Stimulated activated CD4-positive, alpha-beta T cell treated with anti-CD3 and anti-CD28 coated beads, Interleukin-1b, Interleukin-23, amount 100 ng/mL, for 1 hour (primary cell): ENCODE measurements at places on chromosomes 1 and 21.

DNA sequence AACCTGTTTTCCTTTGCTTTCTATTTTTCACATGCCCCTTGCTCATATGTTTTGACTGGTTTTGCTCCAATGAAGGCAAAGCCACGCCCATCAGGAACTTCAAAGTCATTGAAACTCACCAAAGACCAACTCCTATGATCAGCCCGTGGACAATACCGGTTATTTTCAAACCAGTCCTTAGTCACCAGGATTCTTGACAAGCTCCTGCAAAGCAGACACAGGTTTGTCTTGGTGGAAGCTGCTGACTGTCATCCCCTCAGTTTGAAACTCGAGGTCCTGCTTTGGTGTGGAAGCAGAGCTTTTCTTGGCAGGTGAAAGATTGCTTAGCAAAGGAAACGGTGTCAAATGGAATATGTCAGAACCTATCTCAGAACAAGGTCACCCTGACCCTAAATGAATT, 384.7 kb upstream of the CXADR start:
- no peak for DNase-seq

GRCh38 chr1:89953929-89954328, 41.0 kb upstream of the ZNF326 start:
- no peak for DNase-seq

DNA sequence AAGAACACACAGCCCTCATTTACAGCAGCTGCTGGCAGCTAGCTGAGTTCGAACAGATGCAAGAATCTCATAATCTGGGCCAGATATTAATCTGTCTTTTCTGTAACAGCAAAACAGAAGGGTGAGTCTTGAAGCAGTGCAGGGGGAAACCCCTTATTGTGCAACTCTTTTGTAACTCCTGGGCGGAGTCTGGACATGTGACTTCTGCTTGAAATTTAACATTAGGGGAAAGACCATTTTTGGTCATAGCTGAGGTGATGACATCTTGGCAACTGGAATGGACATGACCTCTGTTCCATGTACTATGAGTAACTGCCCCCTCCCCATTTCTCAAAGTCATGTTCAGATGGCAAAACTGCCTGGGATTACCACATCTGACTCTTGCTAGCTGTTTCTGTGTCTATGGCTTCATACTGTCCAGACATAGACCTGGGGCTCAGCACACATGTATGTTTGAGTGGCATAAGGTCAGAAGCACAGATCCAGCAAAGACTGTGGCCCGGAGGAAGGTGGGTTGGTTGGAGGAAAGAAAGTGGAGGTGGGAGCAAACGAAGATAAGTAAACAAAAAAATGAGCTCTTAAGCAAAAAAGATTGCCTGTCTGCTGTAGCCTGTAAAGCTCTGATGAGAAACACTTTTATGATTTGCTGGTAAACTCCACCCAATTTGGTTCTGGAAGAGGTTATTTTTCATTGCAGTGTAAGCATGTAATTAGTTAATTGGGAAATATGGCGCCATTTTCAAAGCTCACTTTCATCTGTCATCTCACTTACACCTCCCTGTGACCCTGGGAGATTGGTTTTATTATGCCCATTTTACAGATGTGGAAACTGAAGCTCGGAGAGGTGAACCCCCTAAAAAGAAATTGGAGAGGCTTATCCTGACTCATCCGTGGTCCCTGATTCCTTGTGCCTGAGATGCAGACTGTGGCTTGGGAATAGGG, 26.1 kb downstream of the ETS2 start:
- DNase-seq = no peak

- no peak for DNase-seq
Observed at GRCh38 chr1:36417931-36418330, 20.2 kb upstream of the LSM10 start.

DNA sequence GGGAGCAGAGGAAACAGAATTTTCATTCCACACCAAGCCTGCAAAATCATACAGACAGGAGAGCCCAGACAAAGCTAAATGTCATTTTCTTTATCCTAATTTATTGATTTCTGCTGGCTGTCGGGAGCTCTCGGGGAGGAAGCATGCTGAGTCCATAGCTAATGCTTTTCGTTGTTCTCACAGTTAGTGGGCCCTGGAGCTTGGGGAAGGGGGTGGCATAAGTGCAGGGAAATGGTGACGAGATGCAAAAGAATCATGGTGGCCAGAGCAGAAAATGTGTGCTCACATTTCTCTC, 202.4 kb downstream of the TOMM20 start:
- no peak for DNase-seq

DNA sequence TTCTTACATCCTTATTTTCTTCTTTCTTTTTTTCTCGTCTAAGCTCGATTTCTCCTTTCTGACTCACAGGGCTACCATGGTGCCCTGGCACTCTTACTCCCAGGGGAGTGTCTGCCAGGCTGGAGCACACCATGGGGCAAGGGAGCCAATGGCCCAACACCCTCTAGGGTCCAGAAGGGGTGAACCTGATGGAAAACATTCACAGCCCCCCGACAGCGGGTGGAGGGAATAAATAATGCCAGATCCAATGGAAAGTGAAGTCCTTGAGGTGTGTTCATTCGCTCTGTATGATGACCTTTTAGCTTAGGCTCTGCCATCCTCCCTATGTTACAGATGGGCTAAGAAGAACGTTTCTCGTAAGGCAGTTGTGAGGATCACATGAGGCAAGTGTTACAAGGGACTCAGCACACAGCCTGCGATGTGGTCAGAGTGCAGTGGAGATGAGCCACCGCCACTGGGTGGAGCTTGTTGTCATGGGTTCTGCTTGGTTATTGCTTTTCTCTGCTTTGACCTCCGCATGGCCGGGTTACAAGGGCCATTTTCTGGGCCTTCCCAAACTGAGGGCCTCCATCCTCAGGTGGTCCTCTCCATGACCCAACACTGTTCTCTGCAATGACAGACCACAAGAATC, 3.5 kb upstream of the FCMR start:
- DNase-seq = no peak

DNA sequence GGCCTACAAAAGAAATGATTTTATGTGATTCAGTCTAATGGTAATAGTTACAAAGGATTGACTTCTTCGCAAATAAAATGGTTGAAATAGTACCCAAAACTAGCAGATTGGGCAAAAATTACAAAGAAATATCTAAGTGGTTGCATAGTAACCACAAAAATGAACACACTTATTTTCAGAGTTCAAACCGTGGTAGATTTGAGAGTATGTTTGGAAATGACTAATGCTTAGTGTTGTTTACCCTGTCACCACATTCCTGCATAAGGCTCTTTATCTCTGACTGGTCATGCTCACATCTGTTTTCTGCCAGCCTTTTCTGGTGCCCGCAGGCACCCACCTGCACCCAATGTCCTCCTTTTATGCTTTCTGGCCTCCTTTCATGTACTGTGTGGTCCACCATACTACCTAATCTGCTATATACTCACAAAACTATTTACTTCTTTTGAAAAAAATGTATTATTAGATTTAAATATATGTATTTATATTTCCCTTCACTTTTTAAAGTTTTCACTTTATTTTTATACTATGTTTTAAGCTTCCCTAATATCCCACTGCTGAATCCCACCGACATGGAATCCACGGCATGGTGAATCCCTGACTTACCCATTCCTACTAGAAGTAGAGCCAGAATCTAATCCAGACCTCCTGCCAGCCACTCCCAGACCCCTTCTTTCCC, 30.3 kb downstream of the PTPRC start:
- no peak for DNase-seq

DNA sequence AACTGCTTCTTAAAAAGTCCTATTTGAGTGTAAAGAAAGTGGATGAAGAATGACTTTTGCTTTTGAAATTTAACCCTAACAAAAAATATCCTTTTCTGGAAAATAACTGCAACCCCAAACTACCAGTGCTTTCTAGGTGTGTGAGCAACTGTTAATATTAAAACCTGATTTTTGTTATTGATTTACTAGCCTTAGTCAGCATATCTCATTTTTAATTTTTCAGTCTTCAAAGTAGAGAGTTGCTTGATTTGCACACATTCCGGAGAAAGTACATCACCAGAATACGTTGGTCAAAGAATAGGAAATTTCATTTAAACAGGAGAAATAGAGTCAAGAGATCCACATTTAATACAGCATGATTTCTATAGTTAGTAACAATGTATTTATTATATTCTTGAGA, 141.8 kb upstream of the ADAMTS5 start:
- no peak for DNase-seq
